Gastroesophageal sphincter (tissue), 4 donors: ENCODE measurements at places on chromosomes 16 and 17.

GRCh38 chr16:19431636-19432340, 14.1 kb downstream of the TMC5 start:
- no peak for ATAC-seq

DNA sequence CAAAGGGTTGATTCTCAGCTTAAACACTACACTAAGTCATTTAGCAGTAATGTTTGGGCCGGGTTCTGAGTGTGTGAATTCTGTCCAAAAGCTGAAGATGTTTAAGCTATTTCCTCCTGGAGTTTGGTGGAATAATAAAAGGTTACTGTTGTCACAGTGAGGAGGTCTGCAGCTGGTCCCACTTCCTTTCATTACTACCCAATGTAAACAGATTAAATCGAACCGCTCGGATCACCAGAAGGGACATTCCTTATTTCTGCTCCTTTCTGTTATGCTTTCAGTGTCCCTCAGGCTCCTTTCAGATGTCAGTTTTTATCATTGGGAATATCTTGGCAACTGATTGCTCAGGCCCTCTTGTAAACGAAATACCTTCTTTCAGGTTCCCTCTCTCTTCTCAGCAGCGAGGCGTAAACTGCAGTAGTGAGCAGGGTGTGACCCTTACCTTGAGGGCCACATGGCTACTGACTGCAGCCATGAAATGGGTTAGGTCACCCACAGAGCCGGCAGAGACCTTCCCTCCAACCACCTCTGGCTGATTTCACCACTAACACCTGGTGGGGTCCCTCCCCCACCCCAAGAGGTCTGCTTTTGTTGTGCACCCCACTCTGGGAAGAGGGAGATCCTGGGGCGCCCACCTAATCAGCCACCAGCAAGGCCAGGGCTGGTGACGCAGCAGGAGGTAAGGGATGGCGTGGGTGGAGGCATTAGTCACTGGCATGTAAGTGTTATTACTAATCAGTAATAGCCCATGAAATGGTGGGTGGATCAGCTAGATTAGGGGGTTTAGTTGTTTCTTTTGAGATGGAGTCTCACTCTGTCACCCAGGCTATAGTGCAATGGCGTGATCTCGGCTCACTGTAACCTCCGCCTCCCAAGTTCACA, 117.6 kb downstream of the VPS53 start:
- ATAC-seq, result no peak

DNA sequence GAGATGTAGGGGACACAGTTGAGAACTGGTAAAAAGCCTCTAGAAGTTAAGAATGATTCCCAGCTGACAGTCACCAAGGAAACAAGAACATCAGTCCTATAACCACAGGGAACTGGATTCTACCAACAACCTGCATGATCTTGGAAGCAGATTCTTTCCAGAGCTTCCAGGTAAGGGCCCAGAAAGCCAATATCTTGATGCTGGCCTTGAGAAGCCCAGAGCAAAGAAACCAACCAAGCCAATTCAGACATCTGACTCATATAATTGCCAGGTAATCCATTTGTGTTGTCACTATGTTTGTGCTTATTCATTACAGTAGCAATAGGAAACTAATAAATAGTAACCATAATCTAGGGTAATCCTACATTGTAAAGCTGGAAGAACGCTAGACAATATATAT, 81.6 kb downstream of the CACNG1 start:
- no peak for ATAC-seq

DNA sequence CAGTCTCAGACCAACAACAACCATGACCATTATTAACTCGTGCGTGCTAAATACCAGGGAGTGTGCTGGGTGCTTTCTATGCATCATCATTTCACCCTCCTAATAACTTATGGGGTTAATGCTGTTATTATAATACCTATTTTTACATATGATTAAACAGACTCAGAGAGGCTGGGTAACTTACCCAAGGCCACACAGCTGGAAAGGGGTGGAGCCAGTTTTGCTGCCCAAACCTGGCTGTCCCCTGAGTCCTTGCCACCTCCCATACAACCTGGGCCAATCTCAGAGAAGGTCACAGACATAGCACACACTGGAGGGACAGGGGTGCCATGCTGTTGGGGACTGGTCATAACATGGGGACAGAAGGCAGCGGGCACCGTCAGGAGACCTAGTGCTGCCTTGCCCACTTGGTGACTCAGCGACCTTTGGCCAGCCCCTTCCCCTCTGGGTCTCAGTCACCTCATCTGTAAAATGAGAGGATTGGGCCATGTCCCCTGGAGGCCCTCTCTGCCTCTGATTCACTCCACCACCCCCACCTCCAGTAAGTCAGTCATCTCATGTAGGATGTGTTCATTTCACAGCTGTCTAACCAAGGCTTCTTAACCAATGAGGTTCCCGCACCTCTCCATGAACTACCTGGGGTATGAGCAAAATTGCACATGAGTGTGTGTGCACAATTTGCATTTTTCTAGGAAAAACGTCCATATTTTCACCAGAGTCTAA, 11.4 kb upstream of the FADS6 start:
- ATAC-seq, result no peak

- no peak for ATAC-seq
These were observed 130.3 kb downstream of the CCDC144A start for GRCh38 chr17:16820161-16820877.

GRCh38 chr17:34776456-34777443, 184.5 kb downstream of the CCT6B start:
- no peak for ATAC-seq

DNA sequence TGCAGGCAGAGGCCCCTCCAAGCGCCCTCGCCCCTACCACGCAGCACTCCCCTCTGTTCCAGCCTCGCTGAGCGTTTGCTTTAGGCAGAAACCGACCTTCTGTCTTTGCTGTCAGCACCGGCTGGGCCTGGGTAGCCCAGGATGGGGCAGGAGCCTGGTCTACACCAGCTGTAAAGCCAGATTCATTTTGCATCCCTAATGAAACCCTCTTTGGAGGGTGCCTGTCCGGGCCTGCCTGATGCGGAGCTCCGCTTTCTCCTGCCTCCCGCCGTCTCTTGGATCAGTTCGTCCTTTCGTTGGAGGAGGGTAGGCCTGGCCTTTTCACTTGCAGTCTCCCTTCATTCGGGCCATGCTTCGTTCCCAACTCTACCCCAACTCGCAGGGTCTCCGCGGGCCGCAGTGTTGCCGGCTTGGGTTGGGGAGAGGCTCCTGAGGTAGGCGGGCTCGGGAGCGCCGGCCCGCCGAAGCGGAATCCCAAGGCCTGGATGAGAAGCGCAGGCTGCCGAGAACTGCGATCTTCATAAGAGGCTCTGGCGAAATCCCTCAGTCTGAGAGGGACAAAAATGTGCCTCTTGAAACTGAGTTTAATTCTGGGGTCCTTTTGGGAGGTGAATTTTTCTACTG, 4.8 kb upstream of the HOXB8 start:
- ATAC-seq, result no peak

DNA sequence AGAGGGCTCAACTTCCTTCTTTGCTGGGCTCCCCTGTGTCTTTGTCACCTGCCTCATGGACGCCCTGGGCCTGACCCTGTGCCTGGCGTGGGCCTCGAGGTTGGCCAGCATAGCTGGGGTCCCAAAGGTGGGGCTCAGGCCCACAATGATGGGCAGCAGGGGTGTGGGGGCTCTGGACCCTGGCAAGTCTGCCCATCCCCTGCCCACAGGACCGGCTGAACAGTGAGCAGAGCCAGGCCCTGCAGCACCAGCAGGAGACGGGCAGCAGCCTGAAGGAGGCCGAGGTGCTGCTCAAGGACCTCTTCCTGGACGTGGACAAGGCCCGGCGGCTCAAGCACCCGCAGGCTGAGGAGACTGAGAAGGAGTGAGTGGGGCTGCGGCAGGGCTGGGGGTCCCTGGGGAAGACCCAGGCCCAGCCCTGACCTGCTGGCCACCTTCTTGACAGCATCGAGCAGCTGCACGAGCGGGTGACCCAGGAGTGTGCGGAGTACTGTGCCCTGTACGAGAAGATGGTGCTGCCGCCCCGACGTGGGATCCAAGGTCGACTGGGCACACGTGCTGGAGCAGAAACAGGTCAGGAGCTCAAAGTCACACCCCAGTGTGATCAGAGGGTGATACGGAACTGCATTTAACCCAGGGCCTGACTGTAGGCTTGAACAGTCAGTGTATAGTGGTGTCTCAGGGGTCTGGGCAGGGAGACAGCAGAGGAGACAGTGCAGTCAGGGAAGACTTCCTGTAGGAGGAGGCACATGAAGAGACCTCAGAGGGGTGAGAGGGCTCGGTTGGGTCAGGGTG, 3.8 kb downstream of the EVPLL start:
- no peak for ATAC-seq

GRCh38 chr17:78966910-78967600, 12.7 kb downstream of the LGALS3BP start:
- ATAC-seq, result no peak

DNA sequence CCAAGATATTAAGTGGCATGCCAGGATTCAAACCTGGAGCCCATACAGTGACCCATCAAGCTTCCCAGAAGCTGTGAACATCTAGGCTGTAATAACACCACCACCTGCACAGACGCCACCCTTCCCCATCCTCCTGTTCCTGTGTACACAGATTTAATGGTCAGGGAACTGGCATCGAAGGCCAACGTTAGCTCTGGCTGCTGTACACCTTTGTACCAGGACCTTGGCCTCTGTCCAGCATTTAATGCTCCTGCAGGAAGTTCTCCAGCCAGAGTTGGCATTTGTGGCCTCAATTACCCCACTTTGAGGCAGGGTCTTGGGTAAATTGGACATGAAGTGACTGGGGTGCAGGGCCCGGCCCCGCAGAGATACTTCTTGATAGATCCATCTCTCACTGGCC, 49.3 kb downstream of the SCNN1B start:
- ATAC-seq, result no peak

DNA sequence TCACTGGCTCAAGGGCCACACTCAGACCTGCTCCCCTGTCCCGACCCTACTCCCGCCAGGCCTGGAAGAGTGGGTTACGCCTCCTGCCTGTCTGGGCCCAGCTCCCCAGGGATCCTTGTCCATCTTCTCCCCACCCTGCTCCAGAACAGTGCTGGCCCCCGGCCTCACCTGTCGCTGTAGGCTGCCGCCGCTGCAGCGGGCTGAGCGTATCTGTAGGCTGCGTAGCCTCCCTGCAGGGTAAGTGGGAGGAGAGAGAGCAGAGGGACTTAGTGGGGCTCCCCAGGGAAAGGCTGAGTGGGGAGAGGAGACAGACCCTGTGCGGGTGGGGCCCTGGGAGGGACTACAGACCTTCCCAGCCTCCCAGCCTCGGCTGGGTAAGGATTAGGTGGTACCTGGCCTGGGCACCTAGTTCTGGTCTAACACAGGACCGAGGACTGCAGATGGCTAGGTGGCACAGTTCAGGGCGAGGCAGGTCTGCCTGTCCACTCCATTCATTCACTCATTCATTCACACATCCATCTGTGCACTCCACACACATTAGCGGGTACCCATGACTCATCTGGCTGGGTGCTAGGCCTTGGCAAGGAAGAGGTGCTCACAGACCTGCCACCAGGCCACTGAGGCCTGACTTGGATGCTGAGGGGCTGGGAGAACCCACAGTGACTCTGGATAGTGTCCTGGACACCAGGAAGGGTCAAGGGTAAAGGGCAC, 20.9 kb downstream of the ENGASE start:
- no peak for ATAC-seq

- no peak for ATAC-seq
These were observed 5.5 kb upstream of the PIEZO1 start for GRCh38 chr16:88790312-88791211.

- no peak for ATAC-seq
These were observed 13.5 kb downstream of the TBX4 start for GRCh38 chr17:61465550-61466237.

- ATAC-seq, result no peak
These were observed 31.0 kb downstream of the HASPIN start for GRCh38 chr17:3754458-3755334.

DNA sequence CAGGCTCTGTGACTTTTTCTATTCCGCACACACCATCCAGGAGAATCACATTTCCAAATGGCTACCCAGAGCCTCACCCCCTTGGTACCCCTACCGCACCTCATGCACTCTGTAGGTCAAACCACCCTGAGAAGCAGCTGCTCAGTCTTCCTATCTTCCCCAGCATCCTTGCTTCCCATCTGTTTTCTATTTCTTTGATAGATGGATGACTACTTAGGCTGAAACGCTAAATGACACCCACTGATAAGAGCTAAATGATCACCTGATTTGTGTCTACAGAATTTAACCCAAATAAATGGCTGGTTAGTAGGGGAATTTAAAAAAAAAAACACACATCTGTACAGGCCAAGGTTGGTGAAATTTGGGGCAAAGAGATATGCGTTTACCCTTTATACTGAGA, 17.6 kb upstream of the COX10 start:
- no peak for ATAC-seq

GRCh38 chr17:76155988-76156661, 15.1 kb upstream of the FOXJ1 start:
- peak; percentile 46 for ATAC-seq

- no peak for ATAC-seq
These were observed 277.5 kb upstream of the DYNLRB2 start for GRCh38 chr16:80263181-80263823.

- no peak for ATAC-seq
These were observed 316.9 kb downstream of the HAPSTR1 start for GRCh38 chr16:9408297-9408878.

GRCh38 chr16:5761592-5761991, 664.0 kb upstream of the EEF2KMT start:
- no peak for ATAC-seq

DNA sequence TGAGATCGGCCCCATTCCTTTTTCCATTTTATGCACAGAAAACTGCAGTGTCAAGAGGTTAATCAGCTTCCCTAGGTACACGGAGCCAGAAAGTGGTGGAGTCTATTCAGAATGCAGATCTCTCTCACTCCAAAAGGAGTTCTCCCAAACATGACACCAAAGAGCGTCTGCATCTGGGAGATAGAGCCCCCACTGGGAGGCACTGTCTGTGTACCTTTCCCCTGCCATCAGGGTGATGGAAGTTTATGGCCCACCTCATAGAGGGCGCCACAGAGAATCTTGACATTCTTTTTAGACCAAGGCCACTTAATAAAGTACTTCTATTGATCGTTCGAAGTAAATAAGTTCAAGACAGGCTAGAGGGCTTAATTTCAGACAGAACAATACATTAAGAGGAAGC, 493.7 kb upstream of the ERCC4 start:
- ATAC-seq, result no peak

DNA sequence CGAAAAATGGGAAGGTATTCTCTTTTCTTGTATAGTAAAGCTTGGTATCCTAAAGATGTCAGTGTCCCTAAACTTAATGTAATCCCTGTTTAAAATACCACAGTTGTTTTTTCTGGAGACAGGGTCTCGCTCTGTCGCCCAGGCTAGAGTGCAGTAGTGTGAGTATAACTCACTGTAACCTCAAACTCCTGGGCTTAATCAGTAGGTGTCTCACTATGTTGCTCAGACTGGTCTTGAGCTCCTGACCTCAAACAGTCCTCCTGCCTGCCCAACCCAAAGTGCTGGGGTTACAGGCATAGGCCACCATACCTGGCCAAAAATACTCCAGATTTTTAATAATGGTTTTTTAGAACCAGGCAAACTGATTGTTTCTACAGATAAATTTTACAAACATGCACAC, 8.2 kb downstream of the DCAF7 start:
- no peak for ATAC-seq

GRCh38 chr17:9887508-9887907, 17.6 kb downstream of the RCVRN start:
- ATAC-seq, result no peak

GRCh38 chr16:25108054-25108453, 3.5 kb upstream of the LCMT1 start:
- no peak for ATAC-seq

GRCh38 chr16:28846933-28847273, 755 bp upstream of the TUFM start:
- peak; percentile 7 for ATAC-seq

GRCh38 chr17:6574687-6575595, 18.6 kb upstream of the PITPNM3 start:
- peak; percentile 19 for ATAC-seq
